ENCODE measurements at places on chromosomes 13 and 19.

DNA sequence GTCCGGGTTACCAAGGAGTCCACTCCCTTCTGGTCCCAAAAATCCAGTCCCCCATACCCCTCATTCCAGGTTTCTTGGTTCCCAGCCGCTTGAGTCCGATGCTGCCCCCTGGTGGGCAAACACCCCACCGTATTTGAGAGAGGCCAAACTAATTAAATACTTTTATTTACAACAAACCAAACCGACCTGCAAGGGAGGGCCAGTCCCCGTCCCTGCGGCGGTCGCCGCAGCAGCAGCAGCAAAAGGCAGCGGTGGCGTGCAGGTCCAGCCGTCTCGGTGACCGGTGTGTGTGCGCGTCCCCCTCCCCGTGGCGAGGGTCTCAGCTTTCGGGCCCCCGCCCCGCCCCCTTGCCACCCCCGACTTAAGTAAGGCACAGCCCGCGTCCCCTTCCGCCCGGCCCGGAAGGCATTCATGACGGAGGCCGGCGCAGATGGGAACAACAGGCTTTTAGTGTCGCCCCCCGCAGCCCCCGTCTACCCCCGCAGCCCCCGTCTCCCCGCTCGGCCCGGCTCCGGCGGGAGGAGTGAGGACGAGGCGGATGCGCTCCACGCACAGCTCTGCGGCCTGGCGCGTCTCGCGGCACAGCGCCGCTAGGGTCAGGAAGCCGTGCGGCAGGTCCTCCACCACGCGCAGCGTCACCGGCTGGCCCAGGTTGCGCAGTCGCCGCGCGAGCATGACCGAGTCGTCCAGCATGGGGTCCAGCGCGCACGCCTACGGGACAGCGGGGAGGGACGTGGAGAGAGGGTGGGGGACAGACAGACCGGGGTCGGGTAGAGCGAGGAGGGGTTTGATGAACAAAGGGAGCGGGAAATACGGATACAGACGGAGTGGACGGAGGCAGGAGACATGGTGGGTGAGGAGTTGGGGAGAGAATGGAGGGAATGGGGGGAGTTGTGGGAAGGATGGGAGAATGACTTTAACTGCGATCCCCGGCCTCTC is 11.5 kb upstream of the CNFN start:
- peak; percentile 66 for DNase-seq

- no peak for DNase-seq
Measured at GRCh38 chr13:29905845-29906244, 55.4 kb upstream of the UBL3 start.

DNA sequence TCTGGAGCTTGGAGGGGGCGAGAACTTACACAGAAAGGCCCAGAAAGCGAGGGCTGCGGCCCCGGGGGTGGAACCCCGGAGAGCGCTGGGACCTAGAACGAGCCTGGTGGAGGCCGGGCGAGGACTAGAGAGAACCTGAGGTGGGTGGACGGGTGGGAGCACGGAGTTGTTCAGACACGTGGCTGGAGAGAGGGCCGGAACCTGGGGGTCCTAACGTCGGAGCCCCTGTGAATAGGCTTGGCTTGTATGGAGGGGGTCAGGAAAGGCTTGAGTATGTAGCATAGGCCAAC is 383 bp downstream of the ZNF581 start:
- no peak for DNase-seq

- DNase-seq = no peak
Measured at GRCh38 chr19:1110809-1111640, 7.2 kb downstream of the GPX4 start.

DNA sequence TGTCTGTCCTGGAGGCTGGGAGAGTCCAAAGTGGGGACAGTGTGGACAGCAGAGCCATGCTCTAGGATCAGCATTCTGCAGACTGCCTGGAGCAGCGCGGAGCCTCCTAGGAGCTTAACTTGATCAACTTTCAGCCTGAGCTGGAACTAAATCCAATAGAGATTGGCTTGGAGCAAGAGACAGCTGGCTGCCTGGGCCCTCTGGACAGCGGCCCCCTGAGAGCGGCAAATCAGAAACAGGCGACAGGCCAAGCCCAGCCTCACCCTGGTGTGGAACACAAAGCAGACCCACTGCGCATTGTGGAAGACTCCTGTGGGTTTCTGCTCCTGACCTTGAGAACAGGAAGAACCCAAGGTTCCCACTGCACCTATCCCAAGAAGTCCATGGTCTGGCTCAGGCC is 462.2 kb downstream of the TSHZ3 start:
- DNase-seq = no peak

- DNase-seq = no peak
Measured at GRCh38 chr19:48353677-48354076, 10.1 kb downstream of the TMEM143 start.

DNA sequence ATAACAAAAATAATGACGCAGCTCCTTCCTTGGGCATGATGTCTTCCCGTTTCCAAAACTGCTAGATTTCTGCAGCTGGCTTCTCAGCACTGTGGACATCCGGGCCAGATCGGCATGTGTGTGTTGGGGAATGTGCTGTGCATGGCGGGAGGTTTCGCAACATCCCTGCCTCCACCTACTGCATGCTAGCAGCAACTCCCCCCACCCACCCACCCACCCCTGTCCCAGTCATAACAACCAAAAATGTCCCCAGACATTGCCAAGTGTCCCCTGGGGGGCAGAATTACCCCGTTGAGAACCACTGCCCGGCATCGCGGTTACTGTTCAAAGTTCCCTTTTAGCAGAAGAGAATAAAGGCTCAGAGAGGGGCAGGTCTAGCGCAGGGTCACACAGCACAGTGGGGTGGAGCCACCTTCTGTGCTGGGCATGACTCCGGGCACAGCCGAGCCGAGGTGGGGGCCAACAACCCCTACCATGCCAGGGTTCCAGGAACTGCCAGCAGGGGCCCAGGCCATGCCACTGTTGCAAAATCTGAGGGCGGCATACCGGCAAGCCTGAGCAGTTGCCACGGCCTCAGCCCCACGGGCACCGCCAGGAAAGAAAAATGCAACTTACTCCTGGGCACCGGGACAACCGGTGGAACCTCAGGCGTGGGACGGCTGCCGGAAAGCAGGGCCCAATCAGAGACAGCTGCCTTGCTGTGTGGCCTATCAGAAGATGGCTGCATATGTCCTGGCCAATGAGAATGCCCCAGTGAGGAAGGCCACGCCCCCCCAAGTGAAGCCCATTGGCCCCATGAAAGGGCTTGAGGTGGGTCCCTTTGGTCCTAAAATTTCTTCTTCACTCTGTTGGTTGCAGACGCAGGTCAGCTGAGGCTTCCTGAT is 22.5 kb upstream of the NFIC start:
- peak; percentile 43 for DNase-seq
